ENCODE measurements at places on chromosomes 11 and 22. TPM values are rescaled to one million over a fixed set of nuclear protein-coding genes. Genes with fewer than 3 reads are reported as not detected.

- no peaks in the 10 kb centered on the region for H3K36me3 ChIP-seq
- no peak for DNase-seq
- H3K4me1 ChIP-seq, result peaks cover 20% of the 10 kb centered on the region
- peak overlapping the region; percentile 74 for H3K4me3 ChIP-seq
- H3K27me3 ChIP-seq, result no peaks in the 10 kb centered on the region
- H3K27ac ChIP-seq, result no peak overlapping the region
Measured at GRCh38 chr11:128904656-128905344, 13.6 kb downstream of the KCNJ5 start.

DNA sequence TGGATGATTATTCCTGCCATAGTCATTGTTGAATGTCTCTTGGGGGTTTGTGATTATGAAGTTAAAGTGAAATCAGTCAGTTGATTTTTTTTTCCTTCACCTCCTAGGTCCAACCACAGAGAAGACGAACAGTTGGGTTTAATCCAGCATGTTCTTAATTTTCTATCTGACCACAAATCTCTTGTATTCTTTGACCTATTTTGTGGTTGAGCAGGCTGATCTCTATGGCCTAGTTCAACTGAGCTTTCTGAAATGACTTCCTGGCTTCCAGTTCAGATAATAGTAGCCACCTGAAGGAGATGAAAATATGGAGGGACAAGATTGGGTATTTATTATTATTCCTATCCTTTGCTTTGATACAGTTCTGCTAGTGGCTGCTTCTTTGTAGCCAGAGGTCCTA is 5.2 kb upstream of the OR56A5 start:
- H3K27me3 ChIP-seq, result 0 out of 2 replicates have a peak, but pooled peaks cover 6% of the 10 kb centered on the region
- no peak for DNase-seq
- H3K27ac ChIP-seq, result no peak overlapping the region
- no peaks in the 10 kb centered on the region for H3K36me3 ChIP-seq
- H3K4me1 ChIP-seq, result no peaks in the 10 kb centered on the region
- H3K4me3 ChIP-seq, result no peak overlapping the region

DNA sequence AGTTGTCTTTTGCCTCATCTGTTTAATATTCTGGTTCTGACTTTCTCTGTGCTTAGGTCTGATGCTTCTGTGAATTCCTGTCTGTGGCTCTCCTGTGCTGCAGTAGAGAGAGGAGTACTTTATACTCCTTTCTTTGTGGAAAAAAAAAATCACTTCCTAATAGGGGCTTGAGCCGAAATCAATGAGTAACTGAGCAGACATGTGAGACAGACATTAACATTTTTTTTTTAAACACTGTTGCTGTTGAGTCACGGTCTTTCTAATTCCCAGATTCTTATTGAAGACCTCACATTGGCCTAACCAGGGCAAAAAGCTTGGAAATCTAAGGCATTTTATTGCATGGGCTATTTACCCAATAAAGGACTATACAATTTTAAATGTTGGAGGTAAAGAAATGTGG is 86.1 kb downstream of the GRM5 start:
- H3K27ac ChIP-seq, result peak overlapping the region; percentile 21
- peaks cover 14% of the 10 kb centered on the region for H3K4me1 ChIP-seq
- H3K27me3 ChIP-seq, result no peaks in the 10 kb centered on the region

DNA sequence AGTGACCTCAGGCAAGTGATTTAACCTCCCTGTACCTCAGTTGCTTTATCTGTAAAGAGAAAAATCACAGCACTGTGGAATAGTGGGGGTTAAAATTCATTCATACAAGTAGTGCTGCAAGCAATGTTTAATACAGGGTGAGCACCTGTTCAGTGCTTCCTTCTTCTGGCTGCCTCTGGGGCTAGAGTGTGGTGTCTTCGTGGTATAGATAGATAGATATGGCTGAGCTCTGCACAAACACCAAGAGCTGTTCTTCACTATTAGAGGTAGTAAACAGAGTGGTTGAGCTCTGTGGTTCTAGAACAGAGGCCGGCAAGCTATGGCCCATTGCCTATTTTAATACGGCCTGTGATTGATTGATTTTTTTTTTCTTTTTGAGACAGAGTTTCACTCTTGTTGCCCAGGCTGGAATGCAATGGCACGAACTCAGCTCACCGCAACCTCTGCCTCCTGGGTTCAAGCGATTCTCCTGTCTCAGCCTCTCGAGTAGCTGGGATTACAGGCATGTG is 32.9 kb downstream of the LIMK2 start:
- no peaks in the 10 kb centered on the region for H3K27me3 ChIP-seq
- peaks cover 56% of the 10 kb centered on the region for H3K4me1 ChIP-seq
- no peak overlapping the region for H3K27ac ChIP-seq
- no peaks in the 10 kb centered on the region for H3K36me3 ChIP-seq

DNA sequence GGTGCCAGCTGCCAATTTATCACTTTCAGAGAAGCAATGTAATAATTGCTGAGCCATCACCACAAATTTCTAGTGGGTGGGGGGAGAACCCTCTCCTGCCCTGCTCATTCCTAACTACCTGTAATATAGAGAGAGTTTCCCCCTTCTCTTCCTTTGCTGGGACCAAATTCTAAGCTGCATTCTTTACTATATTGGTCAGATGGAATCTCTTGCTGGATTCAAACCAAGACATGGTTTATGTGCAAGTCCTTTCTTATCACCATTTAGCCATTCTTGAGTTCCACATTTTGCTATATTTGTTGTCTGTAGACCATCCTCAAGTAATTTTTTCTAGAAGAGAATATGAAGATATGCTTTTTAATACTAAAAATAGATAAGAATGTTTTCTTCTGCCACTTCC is 452.1 kb downstream of the MN1 start:
- H3K36me3 ChIP-seq, result no peaks in the 10 kb centered on the region
- H3K27ac ChIP-seq, result no peak overlapping the region
- no peak overlapping the region for H3K4me3 ChIP-seq
- no peak for DNase-seq

GRCh38 chr11:6156628-6157359 is 13.3 kb downstream of the OR52B2 start:
- no peak for DNase-seq
- H3K27ac ChIP-seq, result no peak overlapping the region
- H3K36me3 ChIP-seq, result no peaks in the 10 kb centered on the region
- no peak overlapping the region for H3K4me3 ChIP-seq
- H3K27me3 ChIP-seq, result no peaks in the 10 kb centered on the region

DNA sequence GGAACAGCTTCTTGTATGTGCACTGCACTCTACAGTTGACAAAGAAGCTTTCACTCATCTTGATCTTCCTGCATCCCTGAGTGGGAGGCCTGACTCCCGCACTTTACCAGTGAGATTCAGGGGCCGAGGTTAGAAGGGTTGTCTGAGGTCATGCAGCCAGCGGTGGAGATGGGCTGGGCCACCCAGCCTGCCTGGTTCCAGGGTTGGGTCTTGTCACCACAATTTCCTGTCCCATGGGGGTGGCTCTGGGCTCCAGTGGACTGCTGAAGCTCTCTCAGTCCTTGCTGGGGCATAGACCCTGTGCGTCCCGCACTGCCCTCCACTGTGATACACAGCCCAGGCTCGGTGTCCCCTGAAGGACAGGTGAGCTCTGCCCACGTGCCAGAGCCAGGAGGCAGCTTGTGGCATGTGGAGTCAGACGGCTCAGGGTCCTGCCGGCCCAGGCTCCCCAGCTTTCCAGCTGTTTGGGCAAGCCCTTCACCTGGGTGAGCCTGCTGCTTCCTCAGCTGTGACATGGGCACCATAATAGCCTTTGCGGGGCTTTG is 6.9 kb upstream of the MYO7A start:
- DNase-seq, result no peak
- no peaks in the 10 kb centered on the region for H3K36me3 ChIP-seq
- no peaks in the 10 kb centered on the region for H3K4me1 ChIP-seq
- no peak overlapping the region for H3K4me3 ChIP-seq

- peak overlapping the region; percentile 57 for H3K4me3 ChIP-seq
- H3K27ac ChIP-seq, result no peak overlapping the region
- H3K4me1 ChIP-seq, result peaks cover 14% of the 10 kb centered on the region
- DNase-seq, result no peak
- no peaks in the 10 kb centered on the region for H3K36me3 ChIP-seq
- H3K27me3 ChIP-seq, result no peaks in the 10 kb centered on the region
Measured at GRCh38 chr11:125124618-125124992, 13.2 kb upstream of the TMEM218 start.

DNA sequence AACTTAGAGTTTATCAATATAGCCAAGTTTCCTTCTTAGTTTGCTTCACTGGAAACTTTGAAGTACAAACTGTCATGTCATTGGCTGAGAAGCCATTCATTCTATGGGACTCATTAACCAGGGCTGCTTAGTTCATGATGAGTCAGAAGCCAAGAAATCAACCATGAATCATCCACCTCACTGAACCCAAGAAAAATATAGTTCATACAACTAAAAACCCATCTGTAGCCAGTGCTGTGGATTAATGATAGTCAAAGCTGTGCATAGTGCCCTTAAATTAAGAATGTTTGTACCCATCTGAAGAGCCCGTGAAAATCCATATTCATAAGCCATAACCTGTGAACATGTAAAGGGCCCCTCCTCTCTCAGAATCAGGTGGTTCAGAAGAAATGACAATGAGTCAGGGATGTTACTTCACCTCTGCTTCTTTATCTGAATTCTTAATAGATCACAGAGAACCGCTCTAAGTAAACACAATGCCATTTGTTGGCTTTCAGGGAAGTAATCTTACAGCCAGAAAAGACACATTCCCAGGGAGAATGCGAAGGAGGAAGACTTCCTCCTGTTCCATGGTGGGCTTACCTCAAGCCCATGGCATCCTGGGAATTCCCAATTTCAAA is 25.4 kb downstream of the MMP20 start:
- no peaks in the 10 kb centered on the region for H3K36me3 ChIP-seq
- H3K27ac ChIP-seq, result peak overlapping the region; percentile 97
- peaks cover 43% of the 10 kb centered on the region for H3K4me1 ChIP-seq
- H3K4me3 ChIP-seq, result peak overlapping the region; percentile 10
- peak; percentile 100 for DNase-seq

DNA sequence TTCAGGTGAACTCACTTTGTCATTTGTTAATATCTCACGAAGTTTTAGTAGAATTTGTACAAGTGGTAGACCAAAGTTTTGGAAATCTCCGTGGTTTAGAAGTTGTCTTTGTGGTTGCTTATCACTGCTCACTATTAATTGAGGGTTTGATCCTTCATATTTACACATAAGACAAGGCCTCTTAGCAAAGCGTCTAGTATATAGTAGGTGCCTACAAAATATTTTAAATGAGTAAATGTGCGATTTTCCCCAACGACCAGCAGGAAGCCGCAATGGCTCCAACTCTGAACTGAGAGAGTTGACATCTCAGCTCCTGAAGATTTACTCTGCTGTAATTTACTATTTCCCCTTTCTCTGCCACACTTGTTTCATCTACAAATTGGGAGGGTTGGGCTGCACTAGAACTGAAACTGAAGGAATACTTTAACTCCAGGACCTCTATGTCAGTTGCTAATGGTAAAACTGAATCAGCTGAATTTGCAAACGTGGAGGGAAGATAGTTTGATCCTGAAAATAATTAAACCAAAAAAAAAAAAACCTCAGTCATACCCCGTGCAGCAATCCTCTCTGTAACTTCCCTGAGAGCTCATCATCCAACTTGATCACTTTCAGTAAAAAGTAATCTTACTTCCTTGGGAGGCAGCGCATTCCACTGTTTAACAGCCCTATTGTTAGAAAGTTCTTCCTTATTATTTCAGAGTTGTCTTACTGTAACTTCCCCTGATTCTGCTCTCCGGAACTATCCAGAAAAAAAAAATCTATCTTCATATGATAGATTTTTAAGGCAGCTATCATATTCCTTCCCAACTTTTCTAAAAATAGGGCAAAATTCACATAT is 1.3 kb upstream of the SBF2 start:
- H3K27me3 ChIP-seq, result no peaks in the 10 kb centered on the region
- 0 out of 2 replicates have a peak, but pooled peaks cover 8% of the 10 kb centered on the region for H3K36me3 ChIP-seq
- peak overlapping the region; percentile 74 for H3K27ac ChIP-seq
- H3K4me1 ChIP-seq, result peaks cover 17% of the 10 kb centered on the region

GRCh38 chr11:111500481-111500880 is 11.7 kb downstream of the BTG4 start:
- no peak overlapping the region for H3K27ac ChIP-seq
- H3K27me3 ChIP-seq, result no peaks in the 10 kb centered on the region
- DNase-seq, result no peak
- H3K4me1 ChIP-seq, result no peaks in the 10 kb centered on the region
- no peaks in the 10 kb centered on the region for H3K36me3 ChIP-seq
- no peak overlapping the region for H3K4me3 ChIP-seq

- no peak for DNase-seq
- H3K27ac ChIP-seq, result no peak overlapping the region
- H3K27me3 ChIP-seq, result no peaks in the 10 kb centered on the region
- peaks cover 2% of the 10 kb centered on the region for H3K4me1 ChIP-seq
Measured at GRCh38 chr11:65606876-65607613, 7.0 kb downstream of the MAP3K11 start.

DNA sequence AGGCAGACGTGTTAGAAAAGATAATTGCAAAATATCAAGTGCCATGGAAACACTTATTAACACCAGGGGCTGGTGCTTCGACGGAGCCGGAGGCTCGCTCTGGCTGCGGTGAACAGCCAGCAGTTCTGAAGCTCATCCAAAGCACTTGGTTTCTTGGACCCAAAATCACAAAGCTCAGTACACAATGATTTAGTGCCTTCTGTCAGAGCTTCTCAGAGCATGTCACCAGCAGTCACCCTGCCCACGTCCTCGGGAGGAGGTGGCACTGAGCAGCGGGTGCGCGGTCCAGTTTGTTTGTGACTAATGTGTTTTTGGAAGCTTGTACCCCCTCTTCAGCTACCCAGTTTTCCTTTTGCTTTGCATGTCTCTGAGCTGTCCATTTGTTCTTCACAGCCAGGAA is 58.7 kb upstream of the KIRREL3 start:
- H3K4me1 ChIP-seq, result no peaks in the 10 kb centered on the region
- no peak overlapping the region for H3K4me3 ChIP-seq
- peaks cover 21% of the 10 kb centered on the region for H3K27me3 ChIP-seq
- no peaks in the 10 kb centered on the region for H3K36me3 ChIP-seq
- H3K27ac ChIP-seq, result no peak overlapping the region

TECTA gene
- 0.04 TPM for total RNA-seq

KRTAP5-2 gene
- total RNA-seq, result not detected

TRIM49C gene
- total RNA-seq, result not detected

MOGAT2 gene
- total RNA-seq, result not detected
